ENCODE measurements at places on chromosomes 5 and 9.

DNA sequence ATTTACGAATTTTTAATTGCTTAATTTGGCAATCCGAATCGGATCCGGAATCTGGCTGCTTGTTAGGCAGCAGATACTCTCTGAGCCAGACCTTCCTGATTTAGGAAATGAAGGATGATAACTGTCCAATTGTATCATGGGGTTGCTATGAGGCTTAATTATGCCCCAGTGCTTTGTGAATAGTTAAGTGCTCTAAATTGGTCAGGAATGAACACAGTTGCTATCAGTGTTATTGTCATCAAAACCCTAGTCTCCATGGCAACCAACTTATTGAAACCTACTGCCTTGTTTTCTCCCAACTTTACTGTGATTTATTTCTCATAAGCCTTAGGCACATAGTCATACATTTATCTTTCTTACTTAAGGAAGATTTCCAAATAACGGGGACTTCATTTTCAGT lies 47.9 kb downstream of the MAMDC2 start:
- DNase-seq: no peak

DNA sequence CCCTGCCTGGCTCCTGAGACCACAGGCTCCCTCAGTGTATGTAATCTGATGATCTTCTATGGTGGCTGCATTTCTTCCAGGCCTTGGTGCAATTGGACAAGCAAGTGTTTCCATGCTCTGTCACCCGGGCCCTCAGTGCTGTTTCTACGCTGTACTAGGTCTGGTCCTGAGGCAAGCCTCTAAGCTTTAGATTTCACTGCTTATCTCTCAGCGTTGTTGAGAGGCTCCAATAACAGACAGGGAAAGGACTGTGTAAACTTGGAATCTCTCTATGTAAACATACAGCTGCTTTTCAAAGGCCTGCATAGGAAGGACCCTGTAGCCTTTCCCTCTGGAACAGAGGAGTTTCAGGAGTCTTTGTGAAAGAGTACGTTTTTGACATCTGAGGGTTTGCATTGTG lies 38.6 kb upstream of the NFIB start:
- DNase-seq: no peak

DNA sequence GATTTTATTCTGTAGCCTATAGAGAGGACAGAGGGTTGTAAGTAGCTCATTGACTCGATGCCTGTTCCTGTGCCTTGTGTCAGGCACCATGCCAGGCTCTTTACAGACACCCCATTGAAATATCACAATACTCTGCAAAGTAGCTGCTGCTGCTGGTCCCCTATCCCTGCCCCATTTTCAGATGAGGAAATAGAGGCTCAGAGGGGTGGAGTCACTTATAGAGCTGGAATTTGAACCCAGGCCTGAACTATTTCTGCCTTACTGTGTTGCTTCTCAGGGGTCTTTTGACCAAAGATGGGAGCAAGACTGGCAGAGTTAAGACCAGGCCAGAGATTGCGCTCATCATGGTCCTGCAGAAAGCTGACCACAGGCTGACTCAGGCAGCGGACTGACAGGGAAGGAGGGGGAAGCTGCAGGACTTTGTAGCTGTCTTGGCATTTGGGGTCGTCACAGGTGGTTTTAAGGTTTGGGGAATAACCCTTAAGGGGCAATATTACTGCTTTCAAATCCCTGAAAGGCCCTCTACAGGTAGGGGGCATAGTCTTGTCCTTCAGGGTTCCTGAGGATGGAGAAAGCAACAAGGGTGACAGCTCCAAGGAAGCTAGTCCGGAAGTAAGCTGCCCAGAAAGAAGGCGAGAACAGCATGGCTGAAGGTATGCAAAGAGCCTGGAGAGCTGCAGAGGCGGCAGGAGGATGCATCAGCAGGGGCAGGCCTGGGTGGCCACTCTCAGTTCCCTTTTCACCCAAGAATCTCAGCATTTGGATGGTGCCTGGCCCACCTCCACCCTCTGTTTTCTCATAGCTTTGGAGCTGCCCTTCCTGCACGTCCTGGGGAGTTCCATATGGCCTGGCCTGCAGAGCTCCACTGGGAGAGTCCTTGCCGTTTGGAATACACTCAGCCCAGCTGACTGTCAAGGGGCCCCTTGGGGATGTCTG lies 18.3 kb upstream of the NDST1 start:
- DNase-seq: peak; percentile 49

GRCh38 chr9:34072410-34072809 lies 23.7 kb upstream of the UBAP2 start:
- no peak for DNase-seq

- no peak for DNase-seq
Observed at GRCh38 chr9:112677040-112677439, 40.9 kb downstream of the INIP start.

- DNase-seq: no peak
Observed at GRCh38 chr5:153699035-153699434, 208.6 kb downstream of the GRIA1 start.

DNA sequence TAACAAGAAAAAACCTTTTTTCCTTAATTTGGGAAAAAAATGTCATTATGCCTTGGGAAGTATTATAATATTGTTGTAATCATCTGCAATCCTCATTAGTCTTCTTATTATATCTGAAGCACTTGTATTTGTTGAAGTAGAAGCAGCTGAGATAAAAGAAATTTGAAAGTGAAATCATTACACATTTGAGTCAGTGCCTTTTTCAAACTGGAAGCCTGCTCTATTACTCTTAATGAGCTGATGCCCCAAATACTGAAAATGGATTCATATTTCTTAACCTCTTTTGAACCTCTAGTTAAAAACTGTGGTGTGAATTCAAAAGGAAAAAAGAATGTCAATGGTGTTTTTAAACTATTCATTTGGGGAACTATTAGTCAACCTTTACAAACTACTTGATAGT lies 1027.7 kb downstream of the NR2F1-AS1 start:
- DNase-seq: no peak

DNA sequence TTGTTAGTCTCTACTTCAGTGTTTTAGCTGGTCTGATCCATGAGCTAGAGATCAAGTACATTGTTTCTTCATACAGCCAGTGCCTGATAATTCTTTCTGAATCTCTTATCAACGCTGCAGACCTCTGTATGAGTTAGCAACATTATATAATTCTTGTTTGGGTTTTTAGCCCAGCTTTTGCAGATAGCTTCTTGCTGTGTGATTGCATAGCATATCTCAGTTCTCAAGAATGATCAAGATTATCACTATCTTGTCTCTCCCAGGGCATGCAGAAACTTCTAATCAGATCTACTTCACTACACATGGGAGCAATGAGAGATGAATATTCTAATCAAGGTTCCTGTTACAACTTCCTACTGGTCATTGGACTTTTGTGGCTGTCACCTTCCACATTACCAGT lies 158.3 kb downstream of the FAM174A start:
- no peak for DNase-seq

DNA sequence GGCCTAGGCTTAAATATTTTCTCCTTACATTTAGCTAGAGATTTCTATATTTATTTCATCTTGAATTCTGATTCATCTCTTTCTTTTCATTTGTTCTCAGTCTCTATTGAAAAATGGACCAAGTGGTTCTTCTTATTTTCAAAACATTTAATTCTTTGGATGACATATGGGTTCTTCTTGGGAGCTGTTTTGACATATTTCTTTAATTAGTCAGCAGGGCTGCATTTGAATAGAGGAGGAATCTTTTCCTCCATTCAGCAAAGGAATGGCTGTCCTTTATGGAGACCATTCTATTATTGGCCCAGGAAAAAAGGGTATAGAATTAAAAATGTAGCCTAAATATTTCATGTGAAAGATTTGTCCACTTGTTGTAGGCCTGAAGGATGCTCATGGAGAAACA lies 109.9 kb downstream of the RPS23 start:
- DNase-seq: no peak

DNA sequence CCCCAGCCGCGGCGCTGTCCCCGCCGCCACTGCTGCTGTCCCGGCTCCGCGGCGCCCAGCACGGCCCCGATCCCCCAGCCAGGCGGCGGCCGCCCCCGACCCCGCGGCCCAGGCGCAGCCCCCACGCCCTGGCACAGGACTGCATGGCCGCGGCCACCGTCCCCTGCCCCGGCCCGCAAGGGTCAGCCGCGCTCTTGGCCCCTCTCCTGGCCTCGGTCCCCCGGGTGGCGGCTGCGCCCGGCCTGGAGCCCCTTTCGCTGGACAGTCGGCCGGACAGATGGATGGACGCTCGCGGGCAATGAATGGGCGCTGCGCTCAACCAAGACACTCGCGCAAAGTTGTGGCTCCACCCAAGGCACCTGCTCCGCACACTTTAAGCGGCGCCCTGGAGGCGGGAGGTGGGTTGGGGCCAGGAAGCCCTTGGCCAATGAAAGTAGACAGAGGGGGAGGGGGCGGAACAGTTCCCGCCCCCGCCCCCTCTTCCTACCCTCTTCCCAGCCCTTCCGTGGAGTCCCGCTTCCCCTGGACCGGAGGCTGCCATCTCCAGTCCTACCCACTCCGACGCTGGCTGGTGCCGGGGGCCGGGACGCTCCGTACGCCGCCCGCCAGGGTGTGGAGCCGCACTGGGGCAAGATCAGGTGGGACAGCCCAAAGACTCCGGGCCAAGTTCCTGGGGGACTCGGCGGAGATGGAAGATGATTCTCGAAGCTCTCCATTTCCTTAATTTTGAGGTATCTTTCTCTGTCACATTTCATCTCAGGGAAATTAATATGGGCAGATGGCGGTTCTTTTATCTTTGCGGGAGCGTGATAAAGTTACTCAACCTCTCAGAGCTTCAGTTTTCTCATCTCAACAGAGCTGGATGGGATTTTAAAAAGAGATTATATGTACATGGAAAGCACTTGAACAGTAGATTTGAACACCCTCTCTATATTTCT lies at the start of gene GLDC:
Gene GLDC, minus strand, starts transcription at position 375 of the 938 bp plus-strand sequence. Its CDS starts 230 bp downstream, at position 145.
- peak; percentile 32 for DNase-seq

- no peak for DNase-seq
Observed at GRCh38 chr5:103283120-103283519, 24.6 kb downstream of the MACIR start.

GRCh38 chr9:81132318-81132717 lies 557.0 kb downstream of the TLE1 start:
- no peak for DNase-seq

DNA sequence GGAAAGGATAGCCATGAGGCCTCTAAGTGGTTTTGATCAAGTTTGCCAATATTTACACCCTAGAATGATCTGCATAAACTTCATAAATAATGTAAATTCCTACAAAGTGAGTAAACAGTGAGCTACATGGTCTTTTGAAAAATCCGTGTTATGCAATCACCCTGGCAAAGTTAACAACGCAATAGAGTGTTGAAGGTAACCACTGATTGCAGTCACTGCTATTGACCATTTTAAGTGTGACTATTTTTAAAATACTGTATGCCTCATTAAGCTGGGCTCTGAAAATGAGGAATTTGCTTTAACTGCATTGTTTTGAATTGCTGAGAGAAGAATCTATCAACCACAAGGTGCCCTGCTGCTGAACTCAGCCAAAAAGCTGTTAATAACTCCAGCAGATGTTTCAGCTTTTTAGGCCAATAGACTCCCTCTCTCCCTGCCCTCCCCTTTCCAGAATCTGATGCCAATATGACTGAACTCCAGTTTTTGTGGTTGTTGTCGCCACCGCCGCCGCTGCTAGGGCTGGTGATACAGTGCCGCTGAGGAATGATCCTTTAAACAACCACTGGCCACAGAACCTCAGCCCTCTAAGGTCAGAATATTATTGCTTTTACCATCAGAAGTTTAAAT lies 35.3 kb upstream of the SMARCA2 start:
- no peak for DNase-seq

GRCh38 chr5:52981507-52981906 lies 7.6 kb upstream of the ITGA2 start:
- no peak for DNase-seq

GRCh38 chr9:22469928-22470544 lies 23.4 kb downstream of the DMRTA1 start:
- DNase-seq: peak; percentile 18

GRCh38 chr5:17819783-17820182 lies 185.5 kb downstream of the TAF11L14 start:
- DNase-seq: no peak

DNA sequence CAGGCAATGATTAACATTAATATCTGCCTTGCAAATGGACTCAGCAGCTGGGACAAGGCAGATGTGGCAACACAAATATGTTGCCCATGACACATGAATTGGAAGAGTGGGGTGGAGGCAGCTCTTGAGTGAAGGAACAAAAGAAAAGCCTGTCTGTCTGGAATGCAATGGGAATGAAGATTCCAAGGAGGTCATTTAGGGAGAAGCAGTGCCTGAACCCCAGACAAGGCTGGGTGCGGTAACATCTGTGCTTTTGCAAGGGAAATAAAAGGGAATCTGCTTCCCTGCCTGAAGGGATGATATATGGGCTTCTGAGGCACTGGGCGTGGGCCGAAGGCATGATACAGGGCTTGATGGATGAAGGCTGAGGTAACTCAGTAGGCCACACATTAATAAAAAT lies 94.1 kb upstream of the TRIM32 start:
- DNase-seq: no peak

DNA sequence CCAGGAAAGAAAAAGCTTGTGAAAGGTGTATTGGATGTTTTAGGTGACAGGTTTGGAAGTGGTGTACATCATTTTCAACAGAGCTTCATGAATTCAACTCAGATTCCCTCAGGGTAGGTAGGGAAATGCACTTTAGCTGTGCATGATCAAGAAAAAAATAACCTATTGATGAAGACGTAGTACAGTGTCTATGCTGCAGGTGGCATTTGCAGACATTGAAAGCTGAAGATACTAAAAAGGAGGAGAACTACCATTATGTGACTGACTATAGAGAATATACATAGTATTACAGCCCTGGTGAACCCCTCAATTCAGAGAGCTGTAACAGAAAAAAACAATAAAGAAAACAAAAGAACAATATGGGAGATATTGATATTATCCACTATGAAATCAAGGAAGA lies 2344.7 kb upstream of the ACO1 start:
- DNase-seq: no peak

GRCh38 chr9:17520268-17521064 lies 58.4 kb upstream of the SH3GL2 start:
- no peak for DNase-seq

- DNase-seq: no peak
Observed at GRCh38 chr5:89179731-89180130, 296.7 kb upstream of the MEF2C start.

GRCh38 chr9:131839281-131840084 lies 99.6 kb upstream of the RAPGEF1 start:
- DNase-seq: no peak

GRCh38 chr5:65248896-65249295 lies 232.8 kb downstream of the ADAMTS6 start:
- DNase-seq: no peak

Measured in anterior cingulate cortex (tissue), 58 donors.